Activated T-cell treated with anti-CD3 and anti-CD28 coated beads, Interleukin-2, amount 50 U/mL, for 24 hours (primary cell): ENCODE measurements at places on chromosomes 16 and 17.

- DNase-seq: no peak
These were observed 7.3 kb upstream of the IL34 start for GRCh38 chr16:70638814-70639792.

DNA sequence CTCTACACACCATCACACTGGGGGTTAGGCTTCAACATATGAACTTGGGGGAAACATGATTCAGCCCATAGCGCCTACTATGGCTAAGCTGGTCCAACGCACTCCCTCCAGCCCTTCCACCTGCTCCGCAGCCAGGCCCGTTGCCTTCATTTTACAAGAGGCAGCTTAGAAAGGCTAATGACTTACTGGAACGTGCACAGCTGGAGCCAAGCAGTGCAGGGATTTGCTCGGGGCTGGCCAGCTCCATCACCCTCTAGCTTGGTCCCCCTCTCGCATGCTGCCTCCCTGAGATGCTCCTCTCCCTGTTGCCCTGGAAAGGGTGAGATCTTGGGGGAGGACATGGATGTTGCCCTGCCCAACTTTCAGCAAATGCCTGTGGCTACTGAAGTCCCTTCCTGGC is 2.8 kb upstream of the CACNG1 start:
- DNase-seq: no peak

GRCh38 chr17:80702315-80703141 is 157.9 kb downstream of the RPTOR start:
- DNase-seq: no peak

GRCh38 chr17:74949455-74950115 is 13.9 kb downstream of the OTOP3 start:
- no peak for DNase-seq

- no peak for DNase-seq
These were observed 2.2 kb upstream of the TRAF4 start for GRCh38 chr17:28741358-28742349.

- DNase-seq: no peak
These were observed 82.6 kb upstream of the CCL2 start for GRCh38 chr17:34172390-34172918.

- no peak for DNase-seq
These were observed 13.1 kb downstream of the CDRT4 start for GRCh38 chr17:15454346-15454745.

- no peak for DNase-seq
These were observed 20.3 kb upstream of the ARL2BP start for GRCh38 chr16:57224651-57225335.

- DNase-seq: no peak
These were observed 864.0 kb downstream of the KCNJ2 start for GRCh38 chr17:71033336-71033735.

GRCh38 chr16:10080051-10080772 is 102.0 kb downstream of the GRIN2A start:
- DNase-seq: no peak

GRCh38 chr17:57603978-57604377 is 141.1 kb downstream of the CCDC182 start:
- peak; percentile 65 for DNase-seq

- DNase-seq: no peak
These were observed 10.9 kb upstream of the CHST6 start for GRCh38 chr16:75506107-75506506.

DNA sequence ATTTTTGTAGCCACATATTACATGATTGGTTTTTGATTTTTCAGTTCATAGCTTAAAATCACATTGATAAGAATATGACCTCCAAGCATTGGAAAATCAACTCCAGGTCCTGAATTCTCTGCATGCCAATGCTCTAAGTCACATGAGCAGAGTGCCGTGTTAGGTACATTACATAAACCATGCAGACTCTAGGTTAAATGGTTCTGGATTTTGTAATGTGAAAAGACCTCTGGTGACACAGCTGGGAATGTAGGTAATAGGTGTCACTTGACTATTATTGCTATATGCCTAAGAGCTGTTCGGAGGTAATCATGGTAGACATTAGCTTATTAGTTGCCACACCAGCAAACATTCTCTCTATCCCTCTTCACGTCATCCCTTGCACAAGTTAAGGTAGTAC is 231.1 kb upstream of the SALL1 start:
- no peak for DNase-seq

DNA sequence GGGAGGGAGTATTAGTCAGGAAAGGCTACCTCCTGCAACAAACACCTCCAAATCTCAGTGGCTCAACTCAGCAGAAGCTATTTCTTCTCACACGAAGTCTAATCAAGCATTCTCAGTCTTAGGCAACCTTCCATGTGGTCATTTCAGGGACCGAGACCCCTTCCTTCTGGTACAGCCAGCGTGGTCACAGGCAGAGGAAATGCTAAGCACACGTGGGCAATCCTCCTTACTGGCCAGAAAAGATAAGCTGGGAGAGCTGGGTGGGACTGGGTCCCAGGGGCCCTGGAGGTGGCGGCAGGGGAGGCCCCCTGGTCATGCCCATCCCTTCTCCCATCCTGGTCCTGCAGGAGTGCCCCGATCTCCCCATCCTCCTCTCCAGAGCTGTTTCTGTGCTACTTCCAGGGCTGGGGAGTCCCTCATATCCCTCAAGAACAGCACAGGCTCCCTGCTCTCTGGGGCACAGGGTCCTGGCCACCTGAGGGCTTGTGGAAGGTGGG is 5.7 kb upstream of the CX3CL1 start:
- DNase-seq: no peak

- DNase-seq: no peak
These were observed 290.7 kb upstream of the ASIC2 start for GRCh38 chr17:33583518-33584417.

- DNase-seq: no peak
These were observed 3.9 kb downstream of the CDH11 start for GRCh38 chr16:65117811-65118448.

DNA sequence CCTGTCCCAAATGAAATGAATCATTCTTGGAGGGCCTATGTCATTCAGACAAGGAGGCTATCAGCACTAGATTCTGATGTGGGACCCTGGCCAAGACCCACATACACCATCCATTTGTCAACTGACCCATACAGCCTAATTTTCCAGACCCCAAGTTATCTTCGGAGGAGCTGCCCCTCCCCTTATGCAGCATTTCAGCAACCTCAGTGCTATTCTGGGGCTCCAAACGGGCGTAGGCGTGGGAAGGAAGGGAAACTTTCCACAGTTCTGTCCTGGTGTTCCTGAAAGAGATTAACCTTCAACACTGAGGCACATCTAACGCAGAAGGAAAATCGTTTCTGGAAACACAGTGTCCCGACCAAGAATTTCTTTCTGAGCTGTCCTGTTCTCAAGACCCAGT is 86.7 kb downstream of the MYH11 start:
- no peak for DNase-seq

DNA sequence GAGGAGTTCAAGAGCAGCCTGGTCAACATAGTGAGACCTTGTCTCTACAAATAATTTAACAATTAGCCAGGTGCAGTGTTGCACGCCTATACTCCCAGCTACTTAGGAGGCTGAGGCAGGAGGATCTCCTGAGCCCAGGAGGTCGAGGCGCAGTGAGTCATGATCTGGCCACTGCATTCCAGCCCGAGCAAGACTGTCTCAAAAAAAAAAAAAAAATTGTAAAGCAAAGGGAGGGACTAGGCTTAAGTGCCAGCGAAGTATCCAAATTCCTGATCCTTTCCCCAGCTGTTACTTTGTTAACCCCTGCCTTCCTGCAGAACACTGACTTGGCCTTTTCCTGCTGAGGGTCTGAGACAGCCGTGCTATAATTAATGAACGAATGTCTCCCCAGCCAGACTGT is 2.7 kb downstream of the GDPD3 start:
- no peak for DNase-seq

DNA sequence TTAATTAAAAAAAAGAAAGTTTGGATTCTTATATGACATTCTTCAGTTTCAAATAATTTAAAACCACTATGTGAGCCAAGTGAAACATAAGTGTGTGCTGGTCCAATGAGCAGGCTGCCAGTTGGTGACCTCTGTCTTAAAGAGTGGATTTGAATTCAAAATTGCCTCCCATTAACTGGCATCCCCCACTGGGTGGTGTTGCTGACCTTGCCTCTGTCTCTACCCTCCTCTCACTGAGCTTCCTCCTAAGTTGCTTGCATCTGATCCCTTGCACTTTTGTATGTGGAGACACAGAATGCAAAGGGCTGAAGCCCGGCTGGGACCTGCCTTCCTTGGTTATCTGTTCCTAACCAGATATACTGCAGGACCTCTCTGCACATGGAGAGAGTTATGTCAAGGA is 160.6 kb downstream of the CYLD start:
- DNase-seq: no peak
